Fibroblast of lung (primary cell): ENCODE measurements at places on chromosomes 16 and 17. TPM values are rescaled to one million over a fixed set of nuclear protein-coding genes. Genes with fewer than 3 reads are reported as not detected.
A peak's percentile ranks its signal among the peaks of the same experiment; 100 is the strongest.

CNTROB gene
- total RNA-seq: 12.8 and 17.2 TPM in 2 replicates

TAF1C gene
- total RNA-seq: 9.8 and 12.9 TPM in 2 replicates

CLDN9 gene
- not detected in 2 replicates for total RNA-seq

INCA1 gene
- total RNA-seq: 0.26 and 0.33 TPM in 2 replicates

- DNase-seq: no peak
Measured at GRCh38 chr17:69466451-69466850, 52.0 kb downstream of the MAP2K6 start.

- peak; percentile 50 for DNase-seq
Measured at GRCh38 chr17:9256751-9257629, 235.7 kb downstream of the NTN1 start.

PERCC1 gene
- not detected in 2 replicates for total RNA-seq

ZNF750 gene
- total RNA-seq: not detected in 2 replicates

TNS4 gene
- under 0.01 TPM in 1 of 2 replicates, not detected in the other for total RNA-seq

DNA sequence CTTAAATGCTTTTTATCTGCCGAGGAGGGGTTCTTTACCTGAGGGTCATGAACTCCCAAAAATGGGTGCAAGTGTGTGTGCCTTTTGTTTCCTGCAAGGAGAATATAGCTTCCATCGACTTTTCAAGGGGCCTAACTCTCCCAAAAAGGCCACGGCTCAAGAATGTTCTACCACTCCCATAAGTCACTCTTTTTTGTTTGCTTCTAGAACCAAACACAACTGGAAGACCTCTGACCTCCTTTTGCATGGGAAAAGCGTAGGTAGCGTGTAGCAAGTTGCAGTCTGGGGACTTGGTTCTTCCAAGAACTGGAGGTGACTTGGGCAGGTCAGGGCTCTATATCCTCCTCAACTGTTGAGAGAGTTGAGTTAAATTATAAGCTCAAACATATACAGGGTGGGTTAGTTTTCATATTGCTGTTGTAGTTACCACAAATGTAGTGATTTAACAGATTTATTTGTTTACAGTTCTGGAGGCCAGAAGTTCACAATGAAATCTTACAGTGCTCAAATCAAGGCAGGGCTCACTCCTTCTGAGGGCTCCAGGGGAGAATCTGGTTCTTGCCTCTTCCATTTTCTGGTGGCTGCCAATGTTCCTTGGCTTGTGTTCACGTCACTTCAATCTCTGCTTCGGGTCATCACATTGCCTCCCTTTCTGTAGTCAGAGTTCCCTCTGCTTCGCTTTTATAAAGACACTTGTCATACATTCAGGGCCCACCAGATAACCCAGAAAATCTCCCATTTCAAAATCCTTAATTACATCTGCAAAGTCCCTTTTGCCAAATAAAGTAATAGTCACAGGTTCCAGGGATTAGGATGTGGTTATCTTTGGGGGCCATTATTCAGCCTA lies 1.4 kb downstream of the TMEM97 start:
- peak; percentile 18 for DNase-seq

DNA sequence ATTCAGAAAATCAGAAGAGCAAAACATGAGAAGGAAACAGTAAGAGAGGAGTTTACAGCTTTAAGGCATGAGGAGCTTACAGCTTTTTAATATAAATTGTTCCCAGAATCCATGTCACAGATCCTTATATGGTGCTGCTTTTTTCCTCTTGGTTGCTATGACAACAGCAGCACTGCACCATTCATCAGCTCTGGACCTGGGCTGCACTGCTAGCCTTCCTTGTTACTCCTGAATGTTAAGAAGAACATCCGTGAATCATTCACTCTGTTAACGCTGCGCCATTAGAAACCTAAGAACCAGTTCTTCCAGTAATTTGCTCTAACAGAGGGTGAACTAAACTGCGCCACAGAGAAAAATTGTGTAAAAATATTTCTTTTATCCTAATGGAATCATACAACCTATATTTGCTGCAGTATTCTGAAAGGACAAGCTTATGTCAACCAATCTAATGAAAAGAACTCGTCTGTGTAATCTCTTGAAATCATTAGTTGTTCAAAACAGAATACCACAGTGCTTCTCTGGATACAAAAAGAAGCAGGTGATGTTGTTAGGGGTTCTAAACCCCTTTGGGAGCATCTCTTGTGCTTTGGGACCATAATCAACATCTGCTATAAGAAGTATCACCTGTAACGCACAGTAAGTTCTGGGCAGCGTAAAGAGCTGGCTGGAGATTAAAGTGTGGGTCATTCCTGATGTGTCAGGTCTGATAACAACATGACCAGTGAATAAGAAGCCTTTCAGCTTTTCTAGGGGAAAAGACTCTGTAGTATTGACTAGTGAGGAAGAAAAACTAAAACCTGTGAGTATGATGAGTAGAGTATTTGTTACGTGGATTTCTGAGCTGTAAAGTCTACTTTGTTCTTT lies 151.2 kb downstream of the TANC2 start:
- DNase-seq: peak; percentile 91

DNA sequence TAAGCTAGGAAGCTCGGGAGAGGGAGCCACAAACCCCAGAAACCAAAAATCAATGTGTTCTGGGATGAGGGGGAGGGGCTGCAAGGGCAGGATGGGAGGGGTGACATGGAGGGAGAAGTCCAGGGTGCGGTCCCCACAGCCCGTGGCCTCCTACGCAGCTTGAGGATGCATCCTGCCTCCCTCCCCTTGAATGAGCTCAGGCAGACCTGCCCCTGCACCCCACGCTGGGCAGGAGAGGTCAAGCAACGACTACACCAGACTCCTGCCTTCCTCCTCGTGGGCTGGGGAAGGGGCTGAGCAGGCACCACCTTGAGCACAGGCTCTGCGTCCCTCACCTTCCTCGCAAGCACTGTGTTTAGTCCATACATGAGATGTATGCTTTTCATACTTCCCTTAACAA lies 3.9 kb downstream of the ANKRD13B start:
- no peak for DNase-seq

DNA sequence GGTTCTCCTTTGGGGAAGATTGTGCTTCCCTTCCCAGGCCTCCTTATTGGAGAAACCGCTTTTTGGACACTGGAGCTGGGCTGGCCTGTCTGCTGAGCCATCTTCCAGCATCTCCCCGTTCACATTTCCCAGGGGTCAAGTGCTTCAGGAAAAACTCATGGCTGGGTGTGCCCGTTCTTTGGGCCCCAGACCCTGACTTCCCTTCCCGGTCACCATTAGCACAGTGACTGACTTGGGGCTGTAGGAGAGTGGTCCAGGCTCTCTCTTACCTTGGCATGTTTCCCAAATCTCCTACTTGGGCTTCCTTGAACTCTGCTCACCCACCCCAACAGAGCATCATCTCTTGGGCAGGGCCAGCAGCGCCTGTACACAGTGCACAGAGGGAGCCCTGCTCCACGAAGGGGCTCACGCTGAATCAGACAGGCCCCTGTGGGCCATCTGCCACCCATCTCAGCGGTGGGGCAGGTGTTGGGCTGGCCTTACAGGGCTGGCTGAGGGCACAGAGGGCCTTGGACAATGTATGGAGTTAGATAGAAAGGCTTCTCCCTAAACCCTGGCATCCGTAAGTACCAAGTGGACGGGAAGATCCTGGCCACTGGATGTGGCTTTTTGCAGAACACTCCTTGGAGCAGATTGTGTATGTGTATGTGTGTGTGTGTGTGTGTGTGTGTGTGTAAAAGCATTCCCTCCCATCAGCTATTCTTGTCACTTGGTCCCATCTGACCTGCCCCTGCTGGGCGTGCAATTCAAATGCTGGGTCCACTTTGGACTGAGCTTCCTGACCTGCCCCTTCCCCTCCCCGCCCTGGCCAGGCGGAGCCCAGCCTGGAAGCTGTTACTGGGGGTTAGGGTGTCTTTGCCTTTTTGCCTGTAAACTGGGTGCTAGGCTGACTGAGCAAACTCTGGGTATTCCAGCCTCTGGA lies 24.9 kb upstream of the CDC42EP4 start:
- DNase-seq: no peak

- DNase-seq: peak; percentile 55
Measured at GRCh38 chr17:29115961-29116803, 64.0 kb downstream of the MYO18A start.

GRCh38 chr16:1182950-1183907 lies 30.3 kb downstream of the CACNA1H start:
- peak; percentile 47 for DNase-seq

GRCh38 chr16:22291860-22292318 lies 5.3 kb upstream of the POLR3E start:
- DNase-seq: peak; percentile 75

- DNase-seq: no peak
Measured at GRCh38 chr17:9671559-9671958, 26.2 kb downstream of the USP43 start.

DNA sequence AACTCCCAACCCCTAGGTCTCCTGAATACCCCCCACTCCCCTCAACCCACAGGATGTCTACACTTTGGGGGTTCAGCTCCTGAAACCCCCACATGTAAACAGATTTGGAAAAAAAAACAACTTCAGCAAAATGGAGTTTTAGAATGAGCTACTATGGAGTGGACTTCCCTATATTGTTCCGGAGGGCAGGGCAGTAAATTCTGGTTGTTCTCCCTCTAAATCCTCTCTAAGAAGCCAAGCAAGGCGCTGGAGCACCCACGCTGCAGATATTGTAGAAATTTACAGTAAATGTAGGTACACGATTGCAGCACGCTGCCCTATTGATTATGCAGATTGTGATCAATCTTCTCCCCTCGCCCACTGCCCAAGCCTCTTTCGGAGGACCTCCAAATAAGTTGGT lies 8.5 kb upstream of the ZFHX3 start:
- DNase-seq: no peak

GRCh38 chr16:81590714-81591544 lies 146.3 kb downstream of the CMIP start:
- no peak for DNase-seq

DNA sequence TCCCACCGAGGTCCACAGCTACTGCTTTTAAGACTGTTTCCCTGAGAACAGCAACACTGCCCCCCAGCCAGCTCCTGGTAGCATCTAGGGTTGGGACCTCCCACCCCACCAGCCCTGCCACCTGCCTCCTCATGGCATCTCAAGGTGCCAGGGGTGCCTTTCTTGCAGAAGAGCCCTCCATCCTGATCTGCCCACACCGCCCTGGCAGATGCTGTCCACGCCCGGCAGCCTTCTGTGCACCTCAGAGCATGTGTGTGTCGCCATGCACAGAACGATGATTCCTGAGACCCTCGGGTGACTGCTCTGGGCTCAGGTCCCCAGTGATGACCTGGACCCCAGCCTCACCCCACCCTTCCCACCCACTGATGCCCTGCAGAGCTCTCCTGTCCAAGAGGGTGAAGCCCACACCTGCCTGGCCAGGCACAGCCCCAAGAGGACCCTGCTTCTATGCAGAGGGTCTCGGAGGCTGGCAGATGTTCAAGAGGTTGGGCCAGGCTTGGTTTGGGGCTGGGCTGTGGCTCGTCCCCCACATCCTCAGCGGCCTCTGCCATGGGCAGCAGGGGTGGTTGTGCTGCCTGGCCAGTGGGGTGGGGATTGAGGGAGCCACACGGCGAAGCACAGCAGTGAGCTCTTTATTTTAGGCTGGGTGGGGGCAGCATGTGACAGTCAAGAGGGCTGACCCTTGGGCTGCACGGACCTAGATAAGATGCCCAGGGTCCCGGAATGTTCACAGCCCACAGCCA lies 5.2 kb upstream of the SPATA2L start:
- DNase-seq: no peak

- DNase-seq: no peak
Measured at GRCh38 chr16:12295395-12295794, 318.9 kb downstream of the SNX29 start.

SLC38A8 gene
- not detected in 2 replicates for total RNA-seq

CCL4L2 gene
- not detected in 2 replicates for total RNA-seq

- peak; percentile 48 for DNase-seq
Measured at GRCh38 chr16:14003074-14003570, 68.0 kb upstream of the MRTFB start.

- no peak for DNase-seq
Measured at GRCh38 chr16:31219154-31219741, 2.3 kb upstream of the PYDC1 start.

CDYL2 gene
- total RNA-seq: 2.1 and 3.5 TPM in 2 replicates

DNA sequence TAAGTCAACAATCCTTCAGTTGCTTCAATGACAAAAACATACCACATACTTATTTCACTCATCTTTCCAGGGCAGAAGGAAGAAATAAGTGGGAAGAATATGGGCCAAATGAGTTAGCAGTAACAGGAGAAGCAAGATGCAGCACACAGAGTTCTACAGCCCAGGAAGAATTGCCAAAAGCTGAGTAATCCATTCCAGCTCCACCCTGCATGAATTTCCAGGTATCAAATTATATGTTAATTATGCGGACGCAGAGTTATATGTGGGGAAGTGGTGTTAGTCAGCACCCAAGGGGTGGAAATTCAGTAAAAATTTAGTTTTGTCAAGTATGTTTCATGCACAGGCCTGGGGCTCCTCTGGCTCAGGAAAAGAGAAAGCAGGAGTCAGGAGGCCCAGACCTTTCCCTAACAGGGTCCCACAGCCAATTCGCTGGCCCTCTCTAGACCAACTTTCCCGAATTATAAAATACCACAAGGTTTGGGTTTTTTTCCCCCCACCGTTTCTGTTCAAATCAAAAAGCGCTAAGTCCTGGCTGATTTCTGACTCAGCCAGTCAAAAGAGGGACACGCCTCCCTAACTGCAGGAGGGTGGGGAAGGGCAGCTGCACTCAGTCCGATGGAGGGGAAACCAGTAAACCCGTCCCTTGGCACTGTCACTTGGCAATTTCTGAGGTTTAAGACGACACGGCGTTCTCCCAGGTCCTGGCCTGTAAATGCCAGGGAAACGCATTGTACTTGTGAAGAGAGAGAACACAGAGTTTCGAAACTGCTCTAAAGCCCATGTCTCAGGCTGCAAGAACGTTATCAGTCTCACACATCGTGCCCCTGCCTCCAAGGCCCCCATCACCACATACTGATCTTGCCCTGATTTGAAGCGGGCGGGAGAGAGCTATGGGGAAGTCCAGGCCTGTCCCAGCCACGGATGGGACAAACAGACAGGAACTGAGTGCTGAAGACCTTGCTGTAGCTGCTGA lies 58.1 kb downstream of the ZFHX3 start:
- peak; percentile 96 for DNase-seq

DNA sequence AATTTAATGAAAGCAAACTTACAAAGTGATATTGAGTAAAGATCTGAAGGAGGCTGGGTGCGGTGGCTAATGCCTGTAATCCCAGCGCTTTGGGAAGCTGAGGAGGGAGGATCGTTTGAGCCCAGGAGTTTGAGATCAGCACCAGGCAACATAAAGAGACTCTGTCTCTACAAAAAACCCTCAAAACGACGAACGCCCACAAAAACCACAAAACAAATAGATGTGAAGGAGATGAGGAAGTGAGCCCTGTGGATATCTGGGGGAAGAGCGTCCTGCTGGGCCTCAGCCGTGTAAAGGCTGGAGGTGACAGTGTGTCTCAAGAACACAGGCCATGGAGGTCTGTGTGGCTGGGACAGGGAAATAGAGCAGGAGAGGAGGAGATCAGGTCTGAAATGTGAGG lies 68.8 kb downstream of the ITFG1 start:
- no peak for DNase-seq
